ENCODE measurements at places on chromosomes 12 and 14.

DNA sequence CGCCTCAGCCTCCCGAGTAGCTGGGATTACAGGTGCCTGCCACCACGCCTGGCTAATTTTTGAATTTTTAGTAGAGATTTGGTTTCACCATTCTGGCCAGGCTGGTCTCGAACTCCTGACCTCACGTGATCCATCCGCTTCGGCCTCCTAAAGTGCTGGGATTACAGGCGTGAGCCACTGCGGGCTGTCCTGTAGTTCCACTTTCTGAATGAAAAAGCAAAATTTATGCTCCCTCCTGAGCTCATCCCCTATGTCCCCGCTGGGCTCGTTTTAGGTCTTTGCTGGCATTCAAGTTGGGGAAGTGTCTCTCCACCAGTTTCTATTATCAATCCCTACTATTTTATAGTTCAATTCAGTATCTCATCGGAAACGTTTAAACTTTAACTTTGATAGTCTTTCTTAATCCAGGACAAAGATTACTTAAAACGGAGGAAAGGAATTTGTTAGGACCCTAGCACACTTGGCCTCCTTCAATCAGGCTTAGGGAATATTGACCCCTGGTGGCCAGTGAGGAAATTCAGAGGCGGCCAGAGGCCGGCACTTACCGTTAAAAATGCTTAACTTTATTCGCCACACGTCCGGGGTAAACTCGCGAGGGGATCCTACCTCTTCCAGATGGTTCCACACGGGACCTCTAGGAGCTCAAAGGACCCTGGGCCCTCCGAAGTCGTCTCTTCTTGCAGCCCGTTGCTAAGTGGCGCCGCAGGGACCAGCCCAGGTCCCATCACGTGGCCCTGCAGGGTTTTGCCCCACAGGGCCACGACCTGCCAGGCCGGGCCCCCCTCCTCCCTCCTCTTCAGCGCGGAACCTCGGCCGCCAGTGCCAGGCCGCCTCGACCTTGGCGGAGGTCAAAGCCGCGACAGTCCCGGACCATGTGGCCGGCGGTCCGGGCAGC, 11.4 kb upstream of the DNAL1 start:
- DNase-seq, result peak; percentile 46

GRCh38 chr12:5582541-5582940, 150.6 kb downstream of the NTF3 start:
- no peak for DNase-seq

- no peak for DNase-seq
These were observed 46.1 kb upstream of the DLK1 start for GRCh38 chr14:100680439-100681051.

DNA sequence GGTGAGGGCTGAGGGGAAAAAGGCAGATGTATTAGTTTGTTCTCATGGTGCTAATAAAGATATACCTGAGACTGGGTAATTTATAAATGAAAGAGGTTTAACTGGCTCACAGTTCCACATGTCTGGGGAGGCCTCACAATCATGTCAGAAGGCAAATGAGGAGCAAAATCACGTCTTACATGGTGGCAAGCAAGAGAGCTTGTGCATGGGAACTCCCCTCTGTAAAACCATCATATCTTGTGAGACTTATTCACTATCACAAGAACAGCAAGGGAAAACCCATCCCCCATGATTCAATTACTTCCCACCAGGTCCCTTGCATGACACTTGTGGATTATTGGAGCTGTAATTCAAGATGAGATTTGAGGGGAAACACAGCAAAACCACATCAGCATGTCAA, 1220.9 kb downstream of the GALC start:
- no peak for DNase-seq

- peak; percentile 45 for DNase-seq
These were observed 17.3 kb upstream of the YY1 start for GRCh38 chr14:100221533-100222223.

GRCh38 chr14:64388533-64389285, 556 bp downstream of the MTHFD1 start:
- no peak for DNase-seq
